Activated naive CD8-positive, alpha-beta T cell treated with anti-CD3 and anti-CD28 coated beads, Interleukin-2, amount 10 ng/mL, durations not matched to agents 7 days and 5 days (primary cell): ENCODE measurements at places on chromosomes 2 and 18. TPM values are rescaled to one million over a fixed set of nuclear protein-coding genes. Genes with fewer than 3 reads are reported as not detected.

DNA sequence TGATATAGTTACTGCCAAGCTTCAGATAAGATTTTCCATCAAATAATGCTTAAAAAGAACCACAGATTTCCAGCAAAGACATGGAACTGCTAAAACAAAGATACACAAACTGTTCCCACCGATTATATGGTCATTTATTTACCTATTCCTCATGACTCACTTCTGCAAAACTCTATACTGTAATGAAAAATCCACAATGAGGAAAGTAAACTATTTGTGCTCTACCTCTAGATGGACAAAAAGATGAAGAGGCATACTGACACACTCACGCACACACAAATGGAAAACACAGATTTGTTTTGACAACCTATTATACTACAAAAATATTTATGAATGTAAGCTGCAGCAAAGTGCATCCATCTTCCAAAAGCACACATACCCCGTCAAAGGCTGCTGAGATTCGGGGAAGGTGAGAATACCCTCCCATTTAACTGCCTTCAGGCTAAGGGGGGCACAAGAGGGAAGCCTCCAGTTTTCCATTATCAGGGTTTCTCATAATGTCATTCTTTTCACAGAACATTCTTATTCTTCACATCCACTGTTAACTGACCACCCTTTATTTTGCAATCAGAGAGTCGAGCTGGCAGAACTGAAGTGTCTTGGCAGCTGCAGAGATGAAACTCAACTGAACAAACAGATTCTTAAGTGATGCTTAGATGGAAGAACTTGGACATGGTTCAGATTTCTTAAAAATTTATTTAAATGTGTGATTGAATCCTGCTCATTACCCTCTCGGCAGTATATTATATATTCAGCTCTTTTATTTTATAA, 115.9 kb upstream of the TANK start:
- no peak for DNase-seq

DNA sequence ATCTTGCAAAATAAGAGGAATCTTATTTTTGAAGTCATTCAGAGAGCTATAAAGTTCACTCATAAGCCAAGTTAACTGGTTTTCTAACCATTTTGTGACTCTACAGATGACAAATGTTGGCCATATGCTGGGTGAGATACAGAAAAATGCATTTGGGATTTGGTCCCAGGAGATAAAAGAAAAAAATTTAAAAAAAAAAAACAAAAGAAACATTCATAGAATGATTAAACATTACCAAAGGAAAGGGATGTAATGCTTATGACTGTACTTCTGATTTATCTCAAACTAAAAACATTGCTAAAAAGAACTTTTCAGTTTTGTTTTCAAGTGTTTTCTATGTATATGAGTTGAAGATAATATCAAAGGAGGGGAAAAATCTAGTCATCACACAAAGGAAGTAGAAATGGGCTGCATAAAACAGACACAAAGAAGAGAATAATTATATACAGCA, 43.1 kb downstream of the PELI1 start:
- no peak for DNase-seq

DNA sequence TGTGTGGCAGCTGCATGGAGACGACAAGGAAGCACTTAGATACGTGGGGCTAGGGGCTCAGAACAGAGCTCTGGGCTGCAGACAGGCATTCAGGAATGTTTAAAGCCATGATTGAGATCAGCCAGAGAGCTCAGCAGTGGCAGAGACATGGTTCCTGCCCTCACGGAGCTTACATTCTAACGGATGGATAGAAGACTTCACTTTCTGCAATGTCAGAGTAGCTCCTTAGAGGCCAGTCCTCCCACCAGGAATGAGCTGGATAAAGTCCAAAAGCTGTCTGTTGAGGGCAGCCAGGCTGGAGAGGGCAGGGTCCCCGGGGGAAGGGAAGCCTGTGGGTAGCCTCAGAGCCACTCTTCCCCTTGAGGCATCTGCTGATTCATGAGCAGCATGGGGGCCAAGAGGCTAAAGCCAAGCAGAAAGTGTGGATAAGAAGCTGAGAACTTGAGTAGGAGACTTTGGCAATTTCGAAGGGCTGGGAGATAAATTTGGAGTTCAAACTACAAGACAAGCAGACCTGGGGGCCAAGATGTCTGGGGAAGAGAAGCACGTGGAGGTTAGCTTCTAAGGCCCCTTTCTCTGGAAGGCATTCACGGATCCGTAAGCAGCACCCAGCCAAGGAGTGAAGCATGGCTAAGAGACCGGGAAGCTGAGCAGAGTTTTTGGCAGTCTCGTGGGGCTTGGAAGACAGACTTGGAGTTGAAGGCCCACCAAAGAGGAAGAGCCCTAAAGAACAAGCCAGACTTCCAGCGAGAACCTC, 9.7 kb upstream of the CIB4 start:
- no peak for DNase-seq

The FOXI3 gene
- total RNA-seq = not detected

DNA sequence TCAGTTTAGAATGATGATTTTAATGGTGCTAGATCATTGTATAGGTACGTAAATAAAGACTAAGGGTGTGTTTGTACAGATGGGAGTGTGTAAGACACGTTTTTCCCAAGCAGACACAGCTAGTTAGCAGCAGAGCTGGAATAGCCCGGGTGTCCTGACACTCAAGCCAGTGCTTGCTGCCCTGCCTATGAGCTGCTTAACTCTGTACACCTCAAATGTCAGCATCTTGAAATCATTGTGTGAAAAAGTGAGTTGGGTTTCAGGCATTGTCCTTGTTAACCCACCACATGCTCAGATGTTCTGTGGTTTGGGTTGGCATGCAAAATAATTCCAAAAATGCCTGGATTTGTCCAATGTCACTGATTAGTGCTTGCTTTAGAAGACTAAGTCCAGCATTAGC, 13.0 kb upstream of the TET3 start:
- no peak for DNase-seq

DNA sequence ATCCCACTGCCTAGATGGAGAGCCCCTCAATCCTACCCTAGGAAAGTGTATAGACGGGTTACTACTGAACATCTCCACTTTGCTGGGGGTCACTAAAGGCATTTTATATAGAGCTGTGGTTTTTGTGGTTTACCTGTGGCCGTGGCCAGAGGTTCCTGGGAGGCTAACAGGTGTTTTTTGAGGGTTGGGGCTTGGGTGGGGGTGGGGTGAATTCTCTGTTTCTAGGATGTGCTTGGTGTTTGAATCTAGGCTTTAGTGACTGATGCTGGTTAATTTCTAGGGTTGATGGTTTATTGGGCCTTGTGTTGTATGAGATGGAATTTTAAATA, 7.7 kb downstream of the HOXD8 start:
- no peak for DNase-seq

DNA sequence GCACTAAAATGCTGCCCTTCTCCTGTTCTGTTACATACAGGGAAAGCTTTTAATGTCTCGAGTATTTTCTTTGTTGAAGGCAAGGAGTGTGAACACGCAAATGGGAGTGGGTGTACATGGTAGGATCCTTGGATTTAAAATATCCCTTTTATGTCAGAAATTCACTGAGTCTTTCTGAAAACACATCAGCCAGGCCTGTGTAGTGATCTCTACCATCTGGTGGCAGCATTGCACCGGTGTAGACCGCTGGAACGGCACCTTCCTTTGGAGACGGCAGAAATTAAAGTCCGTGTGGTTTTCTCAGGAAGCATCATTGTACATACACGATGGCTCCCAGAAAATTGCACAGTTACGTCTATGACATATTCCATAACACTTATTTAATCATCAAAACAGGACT, 515.8 kb downstream of the GALR1 start:
- no peak for DNase-seq

The HEATR5B gene
- 24.3 TPM for total RNA-seq

The ACADL gene
- not detected for total RNA-seq

The SERPINB4 gene
- total RNA-seq = not detected

GRCh38 chr2:222538535-222538934, 114.2 kb downstream of the SGPP2 start:
- DNase-seq = no peak

The SERPINB5 gene
- total RNA-seq = not detected
